Retinal pigment epithelial cell (primary cell): ENCODE measurements at places on chromosomes 12 and 14.

GRCh38 chr14:69349091-69349777 lies 48.9 kb downstream of the ERH start:
- no peak for DNase-seq

DNA sequence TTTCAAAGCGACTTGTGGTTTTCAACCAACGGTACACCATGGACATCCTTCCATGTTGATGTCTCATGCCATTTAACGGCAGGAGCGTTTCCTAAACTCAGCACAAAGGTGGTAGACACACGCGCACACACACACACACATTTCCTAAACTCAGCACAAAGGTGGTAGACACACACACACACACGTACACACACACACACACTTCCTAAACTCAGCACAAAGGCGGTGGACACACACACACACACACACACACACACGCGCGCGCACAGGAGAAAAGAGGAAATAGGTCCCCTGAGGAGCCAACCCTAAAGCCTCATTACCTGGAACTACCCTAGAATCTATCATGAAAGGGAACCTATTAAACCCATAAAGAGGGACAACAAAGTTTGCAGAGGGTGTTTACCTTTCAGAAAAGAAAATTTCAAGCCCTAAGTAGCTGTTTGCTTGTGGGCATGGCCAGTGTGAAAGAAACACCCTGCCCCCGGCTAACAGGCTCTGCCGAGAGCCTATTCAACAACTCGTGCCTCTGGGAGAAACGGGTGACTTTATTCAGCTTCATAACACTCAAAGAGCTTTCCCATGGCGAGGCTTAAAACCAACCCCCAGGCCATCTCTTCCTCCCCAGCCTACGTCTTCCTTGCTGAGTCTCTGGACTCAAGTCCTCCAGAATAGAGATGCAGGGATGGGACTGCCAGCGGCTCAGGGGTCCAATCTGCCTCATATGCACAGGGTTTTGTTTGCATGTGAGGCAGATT lies 31.8 kb downstream of the SLC8B1 start:
- peak; percentile 49 for DNase-seq

DNA sequence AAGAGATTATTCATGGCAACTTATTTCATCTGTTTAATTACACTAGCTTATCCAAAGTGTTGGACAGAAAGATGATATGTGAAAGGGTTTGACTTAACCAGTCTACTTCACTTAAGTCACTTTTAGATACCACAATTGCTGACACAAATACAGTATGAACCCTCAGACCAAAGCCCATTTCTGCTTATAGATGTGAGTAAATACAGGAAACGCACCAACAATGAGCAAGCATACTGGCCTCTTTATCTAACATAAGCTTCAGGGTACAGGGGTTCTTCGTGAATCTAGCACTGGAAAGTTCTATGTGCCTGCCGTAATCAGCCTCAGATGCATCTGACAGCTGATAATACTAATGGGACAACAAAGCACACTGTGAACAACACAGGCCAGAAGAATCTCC lies 209.6 kb downstream of the MED13L start:
- DNase-seq: no peak

DNA sequence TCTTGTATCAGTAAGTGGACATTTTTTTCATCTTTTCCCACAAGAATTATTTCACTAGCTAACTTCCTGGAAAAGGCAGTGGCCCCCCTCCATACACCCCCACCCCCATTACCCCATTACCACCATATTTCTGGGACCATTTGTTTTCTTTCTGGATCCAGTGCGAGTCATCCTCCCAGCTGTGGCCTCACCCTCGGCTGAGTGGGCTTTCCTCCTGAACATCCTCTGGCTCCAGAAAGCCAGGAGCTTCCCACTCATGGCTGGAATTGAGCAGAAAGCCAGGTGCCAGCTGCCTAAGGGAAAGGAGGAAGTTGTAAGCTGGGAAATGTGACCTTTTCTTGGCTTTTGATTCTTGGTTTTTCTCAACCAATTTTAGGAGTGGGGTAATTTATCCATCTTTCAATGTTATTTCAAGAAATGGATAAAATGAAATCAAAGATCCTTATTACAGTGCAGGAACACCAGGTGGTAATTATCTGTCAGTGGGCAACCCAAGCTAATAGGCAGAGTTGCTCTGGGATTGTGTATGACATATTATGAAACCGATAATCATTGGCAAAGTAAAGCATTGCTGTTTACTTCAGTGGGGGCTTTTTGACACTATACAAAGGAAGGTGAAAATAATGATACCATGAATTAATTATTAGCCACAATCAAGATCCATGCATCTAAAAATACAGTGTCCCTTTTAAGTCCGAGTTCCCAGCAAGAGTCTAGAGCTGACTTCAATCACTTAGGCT lies 124.6 kb downstream of the KICS2 start:
- no peak for DNase-seq

GRCh38 chr14:77961847-77962580 lies 162.1 kb downstream of the ADCK1 start:
- no peak for DNase-seq

- DNase-seq: peak; percentile 73
Measured at GRCh38 chr14:23829736-23830471, 123.7 kb upstream of the DHRS4 start.

DNA sequence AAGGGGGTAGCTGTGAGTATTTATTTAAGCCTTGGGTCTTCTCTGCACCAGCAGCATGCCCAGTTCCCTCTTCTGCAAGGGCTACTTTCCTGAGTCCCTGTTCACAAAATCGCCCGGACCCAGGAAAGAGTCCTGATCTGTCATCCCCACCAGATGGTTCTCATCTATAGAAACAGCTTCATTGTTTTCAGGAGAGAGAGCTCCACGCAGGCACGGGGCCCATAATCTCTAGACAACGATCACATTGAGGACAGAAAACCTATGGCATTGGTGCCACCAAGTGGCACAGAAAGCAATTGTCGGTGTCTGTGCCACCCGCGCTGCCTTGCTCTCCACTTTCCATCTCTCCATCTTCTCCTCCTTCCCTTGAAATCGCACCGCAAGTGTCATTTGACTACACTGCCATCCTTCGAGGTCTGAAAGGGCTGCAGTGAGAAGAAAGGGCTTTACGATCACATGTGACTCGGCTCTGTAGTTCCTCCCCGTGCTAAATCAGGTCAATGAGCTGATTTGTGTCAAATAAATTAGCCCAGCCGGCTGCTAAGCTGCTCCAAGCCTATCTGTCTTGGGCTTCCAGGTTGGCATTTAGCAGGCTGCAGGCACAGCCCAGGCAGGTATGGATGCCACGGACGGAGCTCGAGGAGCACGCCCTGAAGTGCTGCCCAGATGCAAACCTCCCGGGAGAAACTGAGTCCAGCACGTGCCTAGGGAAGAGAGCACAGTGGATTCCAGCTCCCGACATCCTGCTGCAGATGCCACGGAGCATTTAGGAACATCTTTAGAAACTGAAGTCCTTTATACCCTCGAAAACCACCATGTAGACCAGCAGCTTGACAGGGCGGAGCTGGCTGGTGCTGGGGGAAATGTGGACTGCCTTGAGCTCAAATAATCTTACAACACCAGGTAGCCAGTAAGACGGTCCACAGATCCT lies 28.8 kb downstream of the SPRING1 start:
- DNase-seq: no peak

- no peak for DNase-seq
Measured at GRCh38 chr12:52380271-52380694, 5.2 kb downstream of the KRT84 start.

DNA sequence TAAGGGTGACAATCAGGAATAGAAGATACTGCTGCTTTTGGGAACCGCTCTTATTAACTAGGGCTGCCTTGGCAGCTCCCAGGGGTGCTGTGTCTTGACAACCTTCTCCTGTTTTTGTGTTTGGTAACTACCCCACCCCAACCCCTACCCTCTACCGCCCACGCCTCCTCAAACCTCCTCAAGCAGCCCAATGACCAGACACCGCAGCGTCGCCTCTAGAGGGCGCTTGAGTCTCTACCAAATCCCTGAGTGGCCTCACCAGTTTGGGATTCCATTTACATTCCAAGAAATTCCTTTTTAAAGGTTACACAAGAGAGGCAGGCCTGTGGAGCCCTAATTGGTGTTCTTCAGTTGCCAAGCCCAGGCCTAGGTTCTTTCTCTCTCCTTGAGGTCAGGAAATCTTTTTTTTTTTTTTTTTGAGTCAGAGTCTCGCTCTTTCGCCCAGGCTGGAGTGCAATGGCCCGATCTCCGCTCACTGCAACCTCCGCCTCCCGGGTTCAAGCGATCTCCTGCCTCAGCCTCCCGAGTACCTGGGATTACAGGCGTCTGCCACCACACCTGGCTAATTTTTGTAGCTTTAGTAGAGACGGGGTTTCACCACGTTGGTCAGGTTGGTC lies 72.4 kb upstream of the USP44 start:
- peak; percentile 82 for DNase-seq

GRCh38 chr14:65043893-65044595 lies 57.3 kb downstream of the FNTB start:
- no peak for DNase-seq

DNA sequence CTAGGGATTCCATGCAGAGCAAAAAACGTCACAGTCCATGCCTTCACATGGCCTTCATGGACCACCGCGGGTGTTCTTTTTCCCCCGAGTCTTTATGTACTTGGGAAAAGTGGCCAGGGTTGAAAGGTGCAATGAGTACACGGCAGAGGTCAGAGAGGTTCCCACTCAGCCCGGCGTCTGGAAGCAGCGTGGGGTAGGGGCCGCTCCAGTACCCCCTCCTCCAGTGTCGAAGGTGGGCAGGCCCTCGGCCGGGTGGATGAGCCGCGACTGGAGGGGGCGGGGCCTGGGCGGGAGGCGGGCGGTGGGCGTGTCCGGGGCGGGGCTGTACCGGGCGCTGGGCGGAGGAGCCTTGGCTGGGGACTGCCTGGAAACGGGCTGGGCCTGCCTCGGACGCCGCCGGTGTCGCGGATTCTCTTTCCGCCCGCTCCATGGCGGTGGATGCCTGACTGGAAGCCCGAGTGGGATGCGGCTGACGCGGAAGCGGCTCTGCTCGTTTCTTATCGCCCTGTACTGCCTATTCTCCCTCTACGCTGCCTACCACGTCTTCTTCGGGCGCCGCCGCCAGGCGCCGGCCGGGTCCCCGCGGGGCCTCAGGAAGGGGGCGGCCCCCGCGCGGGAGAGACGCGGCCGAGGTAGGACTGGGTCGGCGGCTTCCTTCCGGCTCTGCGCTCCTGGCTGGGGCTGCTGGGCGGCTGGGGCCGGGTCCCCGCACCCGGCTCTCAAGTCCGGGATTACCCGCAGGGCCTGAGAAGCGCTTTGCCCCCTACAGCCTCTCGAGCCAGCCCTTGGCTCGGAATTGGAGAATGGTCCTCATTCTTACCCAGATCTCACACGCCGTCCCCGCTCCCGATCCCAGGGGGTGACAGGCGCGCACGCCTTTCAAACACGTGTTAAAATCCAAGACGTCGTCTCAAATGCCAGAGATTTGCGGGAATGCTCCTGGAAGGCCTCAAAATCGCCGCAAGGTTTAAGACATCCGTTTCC lies at the start of gene RXYLT1:
TSS of gene RXYLT1 (plus strand) at position 412 of the 984 bp plus-strand sequence. CDS start at position 464, 52 bp downstream.
- DNase-seq: peak; percentile 19

DNA sequence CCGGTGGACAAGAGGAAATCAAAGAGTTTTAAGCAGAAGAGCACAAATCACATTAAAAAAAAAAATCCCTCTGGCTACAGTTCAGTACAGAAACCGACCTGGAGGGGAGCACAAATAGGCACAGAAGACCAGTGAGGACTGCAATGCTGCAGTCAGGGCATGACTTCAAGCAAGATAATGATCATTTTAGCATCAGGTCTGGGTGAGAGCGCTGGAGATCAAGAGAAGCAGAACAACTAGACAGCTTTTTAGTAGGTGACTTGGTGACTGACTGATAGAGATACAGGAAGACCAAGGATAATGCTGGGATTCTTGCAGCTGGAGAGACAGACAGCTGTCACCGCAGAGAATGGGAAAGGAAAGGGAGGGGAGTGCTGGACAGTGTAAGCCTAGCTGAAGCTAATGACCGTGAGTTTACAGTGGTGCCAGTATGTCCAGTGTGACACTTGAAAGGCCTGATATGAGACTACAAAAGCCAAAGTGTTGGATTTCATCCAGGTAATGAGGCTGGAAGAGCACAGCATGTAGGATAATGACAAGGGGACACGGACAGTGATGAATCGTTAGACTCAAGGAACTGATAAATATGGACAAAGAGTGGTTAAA lies 5.6 kb downstream of the NFYB start:
- DNase-seq: no peak

- DNase-seq: no peak
Measured at GRCh38 chr14:68921049-68921448, 58.1 kb downstream of the ACTN1 start.

DNA sequence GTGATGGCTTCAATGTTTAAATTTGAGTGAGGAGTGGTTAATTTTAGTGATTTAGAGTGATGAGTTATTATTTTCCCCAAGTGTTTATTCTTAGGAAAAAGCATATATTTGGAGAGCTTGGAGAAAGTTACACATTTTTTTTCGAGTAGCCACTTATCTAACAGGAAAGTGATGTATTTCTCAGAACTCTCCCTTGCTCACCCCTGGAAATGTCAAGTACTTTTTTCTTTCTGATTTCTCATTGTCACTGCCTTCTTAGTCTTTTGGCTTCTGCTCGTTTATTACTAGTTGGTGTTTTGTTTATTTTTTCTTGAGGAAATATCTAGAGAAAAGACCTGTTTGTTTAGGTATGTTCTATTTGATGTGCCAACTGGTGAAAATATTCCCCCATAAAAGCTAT lies 58.8 kb downstream of the AEBP2 start:
- DNase-seq: no peak

DNA sequence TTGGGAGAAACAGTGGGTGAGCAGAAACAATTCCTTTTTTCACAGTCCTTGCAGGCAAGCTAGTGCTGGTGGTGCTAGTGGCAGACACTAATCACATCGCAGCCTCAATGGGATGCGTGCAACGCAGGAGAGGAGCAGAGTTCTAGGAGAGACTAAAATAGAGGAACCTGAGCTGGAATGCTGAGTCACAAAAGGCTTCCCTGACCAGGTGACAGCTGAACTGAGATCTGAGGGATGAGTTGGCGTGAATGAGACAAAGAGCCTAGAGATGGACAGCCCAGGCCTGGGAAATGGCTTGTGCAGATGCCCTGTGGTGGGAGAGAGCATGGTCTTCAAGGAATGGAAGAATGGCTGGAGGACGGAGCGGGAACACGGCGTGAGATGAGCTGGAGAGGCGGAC lies 25.8 kb downstream of the ACADS start:
- no peak for DNase-seq

- DNase-seq: no peak
Measured at GRCh38 chr14:39641224-39641623, 209.0 kb upstream of the FBXO33 start.

DNA sequence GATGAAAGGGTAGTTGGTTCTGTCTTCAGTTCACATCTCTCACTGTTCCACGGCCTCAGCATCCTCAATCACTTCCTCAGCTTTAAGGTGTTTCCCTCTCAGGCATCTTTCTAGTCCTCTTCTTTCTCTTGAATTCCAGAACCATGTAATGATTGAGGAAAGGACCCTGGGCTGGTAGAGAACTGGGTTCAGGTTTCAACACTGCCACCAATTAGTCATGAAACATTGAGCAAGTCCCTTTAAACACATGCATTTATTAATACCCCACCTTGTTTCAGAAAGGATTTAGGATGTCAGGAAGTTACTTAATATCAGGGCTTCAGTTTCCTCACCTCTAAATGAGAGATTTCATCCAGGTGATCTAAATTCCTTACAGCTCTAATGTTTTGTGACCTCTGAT lies 7.2 kb downstream of the DMAC2L start:
- DNase-seq: no peak

- no peak for DNase-seq
Measured at GRCh38 chr12:27003421-27004381, 10.5 kb downstream of the TM7SF3 start.
